ENCODE measurements at places on chromosomes 2 and 18.

GRCh38 chr18:52009958-52010357, 330.0 kb upstream of the DCC start:
- no peak for DNase-seq

GRCh38 chr18:58909521-58909920, 44.8 kb downstream of the ZNF532 start:
- no peak for DNase-seq

DNA sequence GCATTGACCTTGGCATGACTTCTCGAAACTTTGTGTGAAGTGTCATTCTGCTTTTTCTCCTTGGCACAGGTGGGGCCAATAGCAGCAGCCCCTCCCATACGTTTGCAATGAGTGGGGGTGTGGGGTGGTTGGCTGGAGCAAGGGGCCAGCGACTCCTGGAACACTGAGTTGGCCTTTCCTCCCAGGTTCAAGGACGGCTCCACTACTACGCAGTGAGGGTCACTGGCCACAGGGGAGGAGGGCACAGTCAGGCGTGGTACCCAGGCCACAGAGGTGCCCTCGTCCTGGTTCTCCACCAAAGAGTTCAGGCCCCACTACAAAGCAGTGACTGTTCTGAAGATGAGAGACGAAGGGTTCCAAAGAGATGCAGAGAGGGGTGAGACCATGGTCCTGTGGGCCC, 70.6 kb upstream of the OTOS start:
- no peak for DNase-seq

GRCh38 chr18:79595876-79596374, 83.7 kb upstream of the CTDP1 start:
- no peak for DNase-seq

DNA sequence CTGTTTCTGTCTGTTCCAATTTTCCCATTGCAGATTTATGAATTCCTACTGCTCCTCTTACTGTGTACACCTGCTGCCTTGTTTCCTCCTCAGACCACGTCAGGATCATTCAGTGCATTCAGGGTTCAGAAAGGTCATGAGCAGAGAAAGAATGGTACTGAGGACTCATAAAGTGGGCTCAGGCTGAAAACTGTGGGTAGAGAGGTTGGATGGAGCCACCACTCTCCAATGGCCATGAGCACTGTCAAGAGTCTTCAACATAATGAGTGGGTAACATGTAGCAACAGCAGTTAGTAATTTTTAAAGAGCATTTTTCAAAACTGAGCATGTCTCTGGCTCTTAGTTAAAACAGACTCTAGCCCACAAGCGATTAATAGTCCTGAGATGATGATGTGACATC, 138.2 kb downstream of the ZEB2 start:
- no peak for DNase-seq

DNA sequence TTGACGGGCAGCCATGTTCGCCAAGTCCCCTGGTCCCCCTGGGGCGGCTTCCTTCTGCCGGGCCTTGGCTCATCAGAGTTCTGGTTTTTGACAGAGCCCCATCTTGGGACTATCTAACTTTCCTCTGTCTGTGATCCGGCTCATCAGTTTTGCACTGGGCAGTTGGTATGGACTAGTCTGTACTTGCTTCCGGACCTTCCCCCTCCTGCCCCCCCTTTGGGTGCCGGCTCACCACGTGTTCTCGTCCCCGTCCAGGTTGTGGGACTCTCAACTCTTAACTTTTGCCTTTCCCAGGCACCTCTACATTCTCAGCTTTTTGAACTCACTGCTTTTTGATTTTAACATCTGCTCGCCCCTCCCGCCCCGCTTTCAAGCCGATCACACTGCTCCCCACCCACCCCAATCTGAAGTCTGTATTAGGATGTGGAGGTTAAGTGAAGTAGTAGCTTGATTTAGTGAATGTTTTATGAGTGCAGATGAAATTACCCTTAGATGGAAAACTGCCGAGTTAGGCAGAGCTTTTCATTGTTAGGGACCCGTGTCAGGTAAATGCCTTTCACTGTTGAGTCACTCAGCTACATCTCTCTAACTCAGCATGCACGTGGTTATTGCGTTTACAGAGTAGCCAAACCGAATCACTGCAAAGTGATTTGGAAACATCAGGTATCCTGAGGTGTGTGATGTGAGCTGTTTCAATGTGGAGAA, 874 bp downstream of the WDR43 start:
- no peak for DNase-seq

GRCh38 chr2:181738074-181738473, 57.8 kb upstream of the NEUROD1 start:
- DNase-seq = no peak

GRCh38 chr2:96253006-96253405, 12.8 kb downstream of the TMEM127 start:
- DNase-seq = no peak

DNA sequence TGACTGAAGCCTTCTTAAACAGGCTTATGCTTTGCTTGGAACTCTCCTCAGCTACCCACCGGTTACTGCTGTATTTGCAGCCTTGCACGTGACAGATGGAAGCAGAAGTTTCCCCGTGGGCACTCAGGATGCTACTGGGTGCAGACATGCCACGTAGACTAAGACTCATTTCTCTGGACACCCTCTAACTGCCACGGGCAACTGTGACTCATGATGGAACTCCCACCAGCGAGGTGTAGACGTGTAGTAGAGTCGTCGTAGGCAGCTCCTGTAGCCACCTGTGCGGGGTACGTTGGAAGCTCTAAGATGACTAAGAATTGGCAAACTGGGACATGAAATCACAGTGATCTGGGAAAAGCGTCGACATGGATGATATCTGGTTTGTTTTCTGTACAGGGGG, 27.5 kb downstream of the TSHZ1 start:
- DNase-seq = no peak

DNA sequence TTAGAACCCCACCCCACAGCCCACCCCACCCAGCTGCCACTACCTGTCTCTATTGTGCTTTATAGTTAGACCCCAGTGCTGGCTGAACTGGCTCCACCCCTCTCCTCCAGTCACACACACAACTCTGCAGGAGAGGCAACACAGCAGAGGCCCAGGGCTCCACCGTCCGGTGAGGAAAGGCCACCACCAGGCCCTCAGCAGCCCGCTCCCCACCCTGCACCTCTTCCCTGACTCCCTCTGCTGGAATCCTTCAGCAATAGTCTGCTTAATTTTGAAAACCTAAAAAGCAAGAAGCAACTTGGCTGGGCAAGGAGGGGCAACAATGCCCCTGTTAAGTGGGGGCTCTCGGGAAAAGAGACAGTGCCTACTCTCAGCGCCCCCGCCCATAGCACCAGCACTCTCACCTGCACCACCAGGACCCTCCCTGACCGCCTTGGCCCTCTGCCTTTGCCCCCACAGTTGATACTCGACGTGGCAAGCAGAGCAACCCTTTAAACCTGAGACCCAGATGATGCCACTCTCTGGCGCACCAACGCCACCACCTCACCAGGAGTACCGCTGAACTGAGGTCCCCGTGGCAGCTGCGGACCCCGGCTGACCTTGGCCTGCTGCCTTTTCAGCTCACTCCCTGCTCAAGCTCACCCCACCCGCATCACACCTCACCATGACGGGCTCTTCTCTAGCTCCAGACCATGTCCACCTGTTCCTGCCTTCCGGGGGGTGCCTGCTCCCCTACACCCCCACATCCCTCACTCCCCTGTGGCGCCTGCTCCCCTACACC, 45.7 kb downstream of the NDUFA10 start:
- DNase-seq = no peak

GRCh38 chr2:64451051-64451450, 2.9 kb upstream of the LGALSL start:
- no peak for DNase-seq

DNA sequence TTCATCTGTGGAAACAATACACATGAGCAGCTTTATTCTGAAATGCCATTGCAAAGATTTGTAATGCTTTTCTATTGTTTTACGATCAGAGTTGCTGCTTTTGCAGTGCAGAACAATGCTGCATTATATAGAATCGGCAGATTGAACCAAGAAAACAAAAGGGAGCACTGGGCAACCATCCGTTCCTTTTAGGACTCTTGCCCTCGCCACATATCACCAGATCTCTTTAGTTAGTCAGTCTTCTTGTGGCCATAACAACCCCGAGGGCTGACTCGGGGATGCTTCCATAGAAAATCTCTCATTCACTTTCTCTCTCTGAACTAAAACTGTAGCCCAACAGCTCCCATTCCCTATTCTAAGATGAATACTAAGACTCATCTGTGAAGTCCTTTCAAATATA, 340.4 kb downstream of the NRXN1 start:
- no peak for DNase-seq

GRCh38 chr2:53515435-53516332, 251.9 kb upstream of the CHAC2 start:
- DNase-seq = no peak

- DNase-seq = no peak
Measured at GRCh38 chr2:95347681-95348608, 50.8 kb downstream of the KCNIP3 start.

- DNase-seq = no peak
Measured at GRCh38 chr2:234278556-234279255, 218.2 kb downstream of the ARL4C start.

DNA sequence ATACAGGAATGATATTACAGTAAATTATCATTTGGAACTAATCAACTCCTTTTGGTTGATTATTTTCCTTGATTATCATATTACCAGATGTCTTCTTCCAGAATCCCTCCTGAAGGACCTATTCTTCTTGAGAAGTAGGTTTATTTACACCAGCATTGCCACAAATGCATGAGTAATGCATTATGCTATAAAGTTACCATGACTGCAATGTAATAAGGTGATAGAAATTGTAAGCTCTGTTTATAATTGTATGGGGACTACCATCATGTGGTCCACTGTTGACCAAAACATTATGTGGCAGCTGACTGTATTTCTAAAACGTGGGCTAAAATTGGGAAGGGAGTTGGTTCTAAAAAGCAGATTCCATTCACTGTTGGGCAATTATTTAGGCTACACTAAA, 602.2 kb downstream of the NYAP2 start:
- DNase-seq = no peak

DNA sequence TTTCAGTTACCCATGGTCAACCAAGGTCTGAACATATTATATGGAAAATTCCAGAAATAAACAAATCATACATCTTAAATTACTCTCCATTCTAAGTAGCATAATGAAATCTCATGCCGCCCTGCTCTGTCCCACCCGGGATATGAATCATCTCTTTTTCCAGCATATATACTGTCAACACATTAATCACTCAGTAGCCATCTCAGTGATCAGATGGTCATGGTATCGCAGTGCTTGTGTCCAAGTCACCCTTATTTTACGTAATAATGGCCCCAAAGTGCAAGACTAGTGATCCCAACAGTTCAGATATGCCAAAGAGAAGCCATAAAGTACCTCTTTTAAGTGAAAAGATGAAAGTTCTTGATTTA, 43.8 kb downstream of the OSBPL6 start:
- DNase-seq = no peak

DNA sequence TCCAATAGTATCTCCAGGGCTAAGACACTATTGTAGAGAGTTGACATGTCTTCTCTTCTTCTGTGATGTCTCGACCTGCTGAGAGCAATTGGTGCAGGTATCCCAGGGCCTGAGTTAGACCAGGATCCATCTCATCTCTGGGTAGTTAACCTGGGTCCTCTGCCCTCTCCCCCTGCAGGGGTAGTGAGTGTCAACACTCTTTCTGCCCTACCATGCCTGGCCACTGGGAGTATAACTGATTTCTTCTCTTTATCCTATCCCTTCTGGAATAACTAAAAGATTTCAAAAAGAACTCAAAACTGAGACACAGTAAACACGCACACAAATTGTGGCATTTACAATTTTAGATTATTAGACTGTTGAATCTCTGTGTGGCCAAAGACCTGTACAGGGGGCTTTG, 20.8 kb upstream of the SIX3 start:
- DNase-seq = no peak

GRCh38 chr2:98665677-98666076, 57.3 kb downstream of the UNC50 start:
- no peak for DNase-seq

DNA sequence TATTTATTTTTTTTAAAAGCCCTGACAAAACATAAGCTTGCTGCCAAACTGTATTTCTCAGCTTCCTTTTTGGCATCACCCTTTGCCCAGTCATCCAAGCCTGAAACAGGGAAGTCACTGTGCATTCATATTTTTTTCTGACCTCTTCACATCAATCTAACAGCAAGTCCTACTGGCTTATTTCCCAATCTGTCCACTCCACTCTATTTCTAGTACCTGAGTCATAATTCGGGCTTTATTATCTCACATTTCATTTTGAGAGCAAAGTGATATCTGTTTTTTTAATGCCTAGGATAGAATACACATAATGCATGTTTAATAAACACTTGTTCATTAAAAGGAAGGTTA, 5.1 kb downstream of the HNMT start:
- no peak for DNase-seq

DNA sequence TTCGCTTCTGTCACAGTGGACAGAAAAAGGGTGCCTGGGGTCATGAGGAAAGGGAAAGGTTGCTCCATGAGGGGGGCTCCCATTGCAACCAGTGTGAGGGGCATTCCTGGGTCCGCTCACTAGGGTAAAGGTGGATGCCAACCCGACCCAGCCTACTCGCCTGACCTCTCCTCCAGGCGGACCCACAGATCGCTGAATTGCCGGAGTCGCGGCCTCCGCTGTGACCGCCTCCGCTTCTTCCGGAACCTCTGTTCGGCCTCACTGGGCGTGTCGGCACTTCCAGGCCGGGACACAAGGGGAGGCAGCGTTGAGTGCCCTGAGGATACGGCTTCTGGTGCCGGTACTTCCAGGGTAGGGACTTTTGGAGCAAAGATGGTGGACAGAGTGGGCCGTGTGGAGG, 57.1 kb downstream of the TRABD2A start:
- no peak for DNase-seq

- DNase-seq = no peak
Measured at GRCh38 chr2:215685238-215685990, 249.5 kb upstream of the FN1 start.

DNA sequence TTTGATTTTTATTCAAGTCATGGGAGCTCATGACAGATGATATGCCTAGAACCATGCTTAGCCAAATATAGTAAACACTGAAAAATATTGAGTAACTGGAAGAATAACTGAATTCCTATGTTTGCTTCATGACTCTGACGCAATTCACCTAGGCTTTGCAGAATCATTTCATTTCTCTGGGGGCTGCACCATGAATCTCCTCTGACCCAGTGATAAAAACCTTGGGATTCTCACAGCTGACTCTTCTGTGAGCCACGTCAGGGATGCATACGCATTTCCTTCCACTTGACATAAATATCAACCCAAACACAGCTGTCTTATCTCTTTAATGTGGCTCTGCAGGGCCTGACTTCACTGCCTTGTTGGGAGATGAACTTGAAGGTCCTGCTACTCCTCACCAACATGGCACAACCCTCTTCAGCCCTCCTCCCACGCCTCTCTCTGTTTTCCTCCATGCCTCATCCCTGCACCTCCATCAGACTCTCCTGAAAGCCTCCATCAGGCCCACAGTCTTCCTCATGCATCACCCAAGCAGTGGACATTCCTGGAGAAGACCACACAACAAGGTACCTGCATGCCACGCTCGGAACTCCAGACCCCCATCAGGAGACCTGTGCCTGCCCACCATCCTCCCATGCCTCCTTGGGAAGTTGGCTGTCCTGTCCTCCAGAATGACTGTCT, 29.8 kb downstream of the COL6A3 start:
- DNase-seq = no peak

GRCh38 chr2:120094795-120095194, 81.9 kb downstream of the EPB41L5 start:
- no peak for DNase-seq
